ENCODE measurements at places on chromosomes 7 and 10.

- no peak for DNase-seq
Measured at GRCh38 chr10:122632031-122632430, 67.6 kb downstream of the C10orf120 start.

- no peak for DNase-seq
Measured at GRCh38 chr7:107480932-107481331, 11.1 kb downstream of the GPR22 start.

DNA sequence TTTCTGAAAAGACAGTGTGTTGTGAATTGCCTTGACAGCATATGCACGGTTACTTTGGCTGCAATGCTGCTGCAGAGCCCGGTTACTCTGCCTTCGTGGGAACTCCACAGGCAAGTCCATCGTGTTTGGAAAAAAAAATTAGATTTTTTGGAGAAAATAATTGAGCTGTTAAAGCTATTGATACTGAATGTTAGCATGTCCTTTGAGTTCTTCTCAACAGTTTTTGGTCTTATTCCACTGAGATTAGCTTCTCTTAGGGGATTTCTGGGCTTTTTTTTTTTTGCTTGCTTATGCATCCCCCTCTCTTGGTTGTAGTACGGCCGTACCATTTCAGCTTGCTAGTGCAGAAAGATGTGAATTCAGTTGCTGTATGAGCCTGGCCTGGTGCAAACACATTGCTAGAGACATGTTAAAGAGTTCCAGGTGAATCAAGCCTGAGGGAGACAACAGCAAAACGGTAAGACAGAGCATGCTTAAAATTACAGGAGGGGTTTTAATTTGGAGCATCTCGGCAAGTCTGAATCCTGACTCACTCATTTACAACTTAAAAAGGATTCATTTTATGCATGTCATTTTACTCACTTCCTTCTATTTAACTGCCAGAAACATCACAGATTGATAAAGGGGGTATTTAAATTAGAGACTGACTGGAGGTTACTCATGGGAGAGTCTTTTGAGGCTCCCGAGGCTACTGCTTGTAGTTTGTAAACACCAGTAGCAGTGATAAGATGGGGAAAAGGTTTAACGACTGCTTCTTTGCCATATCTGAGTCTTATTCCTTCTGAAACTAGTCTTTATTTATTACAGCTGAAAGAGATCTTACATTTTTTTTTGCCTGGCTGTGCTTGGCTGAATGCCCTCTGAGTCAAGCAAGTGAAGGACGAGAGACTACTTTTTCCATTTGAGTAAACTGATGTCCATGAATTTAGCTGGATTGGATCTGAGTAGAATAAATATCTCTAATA, 113.7 kb downstream of the CDK14 start:
- DNase-seq, result no peak

DNA sequence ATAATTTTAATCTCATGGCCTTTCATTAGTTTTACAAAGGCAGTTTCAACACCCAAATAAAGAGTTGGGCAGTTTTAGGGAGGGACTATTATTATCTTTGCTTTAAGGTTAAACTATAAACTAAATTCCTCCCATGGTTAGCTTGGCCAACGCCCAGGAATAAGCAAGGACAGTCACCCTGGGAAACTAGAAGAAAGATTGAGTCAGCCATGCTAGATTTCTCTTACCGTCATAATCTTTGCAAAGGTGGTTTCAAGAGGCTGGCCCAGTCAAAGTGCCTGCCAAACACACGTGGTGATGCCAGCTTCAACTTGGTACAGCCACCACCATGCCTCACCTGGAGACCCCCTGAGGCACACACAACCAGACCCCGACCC, 317.4 kb upstream of the SP8 start:
- DNase-seq, result no peak

DNA sequence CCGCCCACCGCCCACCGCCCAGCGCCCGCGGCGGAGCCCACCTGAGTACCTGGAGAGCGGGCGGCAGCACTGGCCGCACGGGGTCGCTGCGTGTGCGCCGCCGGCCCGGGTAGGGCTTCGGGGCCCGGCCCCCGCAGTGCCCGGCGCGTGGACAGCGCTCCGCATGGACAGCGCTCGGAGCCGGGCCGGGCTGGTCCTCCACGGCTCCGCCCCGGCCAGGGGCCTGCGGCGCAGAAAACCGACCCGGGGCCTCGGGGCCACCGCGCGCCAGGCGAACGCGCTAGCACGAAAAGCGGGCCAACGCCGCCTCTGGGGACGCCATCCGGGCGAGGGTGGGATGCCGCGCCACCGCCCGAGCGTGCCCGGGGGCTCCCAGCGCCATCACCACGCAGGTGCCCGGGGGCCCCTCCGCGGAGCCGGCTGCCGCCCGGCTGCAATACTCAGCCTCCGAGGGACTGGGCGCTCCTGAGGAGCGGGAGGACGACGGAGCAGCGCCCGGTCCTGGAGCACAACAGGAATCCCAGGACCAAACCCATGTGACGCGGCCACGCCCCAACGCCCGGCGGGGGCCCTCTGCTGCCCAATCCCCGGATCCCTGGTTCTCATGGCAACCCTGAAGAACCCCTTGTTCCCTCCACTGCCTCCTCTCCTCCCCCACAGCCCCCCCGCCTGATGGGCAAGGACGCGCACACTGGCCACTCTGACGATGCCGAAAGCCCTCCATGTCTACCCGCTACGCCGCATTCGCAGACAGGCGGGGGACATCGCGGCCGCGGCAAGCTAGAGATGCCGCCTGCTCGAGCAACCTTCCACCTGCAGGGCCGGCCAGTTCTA, at the start of gene GRB10:
GRB10 (minus strand) TSS at position 522 of the 834 bp plus-strand sequence. CDS start 50,574 bp downstream, outside the sequence.
- no peak for DNase-seq

DNA sequence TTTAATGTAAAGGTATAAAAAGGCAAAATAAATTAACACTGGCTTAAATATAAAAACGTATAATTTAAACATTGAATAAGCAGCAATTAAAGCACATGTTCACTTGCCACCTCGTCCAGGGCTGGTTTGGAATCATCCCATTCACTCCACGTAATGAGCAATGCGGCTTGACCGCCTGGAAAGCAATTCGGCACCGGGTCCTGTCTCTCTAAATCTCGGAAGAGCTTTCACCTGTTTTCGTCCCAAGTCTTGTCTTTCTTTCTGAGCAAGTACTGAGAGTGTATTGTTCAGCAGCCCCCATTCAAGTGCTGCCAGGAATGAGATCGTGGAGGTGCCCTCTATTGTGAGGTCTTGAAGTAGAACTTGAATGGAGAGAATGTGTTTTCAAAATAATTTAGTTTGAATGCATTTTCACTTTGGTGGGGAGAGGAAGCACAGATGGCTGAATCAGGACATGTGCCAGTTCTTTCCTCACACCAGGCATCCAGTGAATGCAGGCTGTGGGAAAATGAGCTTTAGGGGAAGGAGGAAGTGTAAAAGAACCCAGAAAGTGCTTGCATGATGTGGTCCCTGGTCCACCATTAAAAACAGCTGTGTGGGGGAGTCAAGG, 515.2 kb downstream of the REEP3 start:
- DNase-seq, result no peak

DNA sequence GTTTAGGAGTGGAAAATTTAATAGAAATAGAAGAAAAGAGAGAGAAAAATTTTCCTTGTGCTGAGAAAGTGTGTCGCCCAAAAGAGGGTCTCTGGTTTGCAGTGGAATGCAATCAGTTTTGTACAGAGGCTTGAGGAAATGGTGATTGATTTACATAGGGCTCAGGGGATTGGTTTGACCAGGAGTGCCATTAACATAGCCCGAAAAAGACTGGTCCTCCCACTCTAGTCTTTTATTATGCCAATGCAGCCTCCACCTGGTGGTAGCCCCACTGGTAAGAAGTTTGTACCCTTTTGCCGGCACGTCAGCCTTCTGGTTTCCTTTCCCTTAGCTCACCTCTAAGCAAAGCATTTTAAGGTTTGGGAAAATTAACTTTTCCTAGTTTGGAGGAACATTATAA, 885.3 kb downstream of the XPNPEP1 start:
- DNase-seq, result no peak

DNA sequence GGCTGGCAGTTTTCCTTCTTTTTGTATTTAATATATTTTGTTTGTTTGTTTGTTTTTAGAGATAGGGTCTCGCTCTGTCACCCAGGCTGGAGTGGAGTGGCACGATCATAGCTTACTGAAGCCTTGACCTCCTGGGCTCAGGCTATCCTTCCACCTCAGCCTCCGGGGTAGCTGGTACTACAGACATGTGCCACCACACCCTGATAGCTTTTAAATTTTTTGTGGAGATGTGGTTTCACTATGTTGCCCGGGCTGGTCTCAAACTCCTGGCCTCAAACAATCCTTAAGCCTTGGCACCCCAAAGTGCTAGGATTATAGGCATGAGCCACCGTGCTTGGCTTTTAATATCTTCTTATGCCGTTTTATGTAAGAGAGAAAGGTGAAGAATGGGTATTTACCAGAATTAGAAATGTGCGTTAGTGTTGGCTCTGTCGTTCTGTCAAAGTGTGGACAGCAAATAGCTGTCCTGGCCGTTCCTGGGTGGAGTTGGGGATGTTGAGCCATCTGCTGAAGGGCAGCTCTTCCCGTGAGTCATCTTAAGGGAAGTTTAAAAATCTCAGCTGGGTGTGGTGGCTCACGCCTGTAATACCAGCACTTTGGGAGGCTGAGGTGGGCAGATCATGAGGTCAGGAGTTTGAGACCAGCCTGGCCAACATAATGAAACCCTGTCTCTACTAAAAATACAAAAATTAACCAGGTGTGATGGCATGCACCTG, 14.8 kb downstream of the OGDH start:
- DNase-seq, result no peak

- DNase-seq, result no peak
Measured at GRCh38 chr7:112596260-112596659, 115.5 kb downstream of the LSMEM1 start.

GRCh38 chr7:150980663-150981062, 2.5 kb upstream of the KCNH2 start:
- no peak for DNase-seq

DNA sequence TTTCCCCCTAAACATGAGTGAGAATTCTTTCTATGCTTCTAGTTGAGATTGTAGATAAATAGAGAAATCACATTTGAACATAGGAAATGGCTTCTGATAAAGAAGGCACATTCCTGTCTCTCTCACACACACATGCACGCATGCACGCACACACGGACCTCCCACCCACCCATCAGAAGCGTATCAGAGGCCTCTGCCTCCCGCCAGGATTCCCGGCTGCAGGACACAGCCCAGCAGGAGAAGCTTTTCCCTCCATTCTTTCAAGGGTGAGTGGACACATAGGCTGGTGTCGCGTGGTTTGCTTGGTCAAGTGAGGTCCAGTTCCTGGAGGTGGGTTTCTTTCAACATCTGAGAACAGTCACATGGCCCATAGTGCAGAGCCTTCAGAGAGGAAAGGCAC, 34.2 kb downstream of the KLF6 start:
- DNase-seq, result no peak

- no peak for DNase-seq
Measured at GRCh38 chr7:113819474-113819873, 99.3 kb downstream of the PPP1R3A start.

GRCh38 chr10:58839771-58840170, 327.1 kb downstream of the BICC1 start:
- no peak for DNase-seq

GRCh38 chr7:98617960-98618418, 904 bp downstream of the NPTX2 start:
- DNase-seq, result no peak

DNA sequence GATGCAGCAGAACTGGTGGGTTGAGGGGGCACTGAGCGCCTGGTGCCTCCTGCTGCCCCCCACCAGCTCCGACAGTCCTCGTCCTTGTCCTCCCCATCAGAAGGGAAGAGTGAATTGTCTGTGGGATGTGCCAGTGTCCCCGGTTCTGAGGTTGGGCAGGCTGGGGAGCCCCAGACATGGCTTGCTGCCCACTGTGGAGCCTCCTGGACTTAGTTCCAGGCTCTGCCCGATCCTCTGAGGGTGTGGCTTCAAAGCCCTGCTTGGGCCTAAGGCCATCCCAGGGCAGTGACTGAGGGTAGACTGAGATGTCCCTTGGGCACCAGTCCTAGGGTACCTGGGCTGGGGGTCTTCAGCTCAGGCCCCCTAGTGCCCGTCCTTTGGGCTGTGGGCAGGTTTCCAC, 168.8 kb downstream of the RNF216 start:
- DNase-seq, result no peak

- DNase-seq, result no peak
Measured at GRCh38 chr10:20922033-20922432, 24.9 kb upstream of the NEBL start.

DNA sequence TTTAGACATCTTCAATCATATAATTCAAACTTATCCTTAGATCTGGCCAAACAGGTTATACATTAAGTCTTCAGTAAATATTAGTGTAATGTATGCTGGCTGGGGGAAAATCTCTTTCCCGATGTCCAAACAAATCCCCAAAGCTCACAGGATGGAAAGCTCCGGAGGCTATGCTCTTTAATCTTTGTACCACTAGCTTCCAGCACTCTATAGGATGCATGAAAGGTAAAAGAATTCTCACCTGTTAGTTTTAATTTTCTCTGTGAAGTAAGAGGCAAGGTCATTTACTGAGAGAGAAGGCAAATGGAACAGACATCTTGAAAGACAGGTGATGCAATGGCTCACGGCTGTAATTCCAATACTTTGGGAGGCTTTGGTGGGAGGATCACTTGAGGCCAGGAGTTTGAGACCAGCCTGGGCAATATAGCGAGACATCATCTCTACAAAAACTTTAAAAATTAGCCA, 99.8 kb upstream of the KIF5B start:
- no peak for DNase-seq

- DNase-seq, result no peak
Measured at GRCh38 chr7:130891254-130892094, 157.5 kb upstream of the KLF14 start.

GRCh38 chr10:7890781-7891180, 72.5 kb downstream of the TAF3 start:
- DNase-seq, result no peak

DNA sequence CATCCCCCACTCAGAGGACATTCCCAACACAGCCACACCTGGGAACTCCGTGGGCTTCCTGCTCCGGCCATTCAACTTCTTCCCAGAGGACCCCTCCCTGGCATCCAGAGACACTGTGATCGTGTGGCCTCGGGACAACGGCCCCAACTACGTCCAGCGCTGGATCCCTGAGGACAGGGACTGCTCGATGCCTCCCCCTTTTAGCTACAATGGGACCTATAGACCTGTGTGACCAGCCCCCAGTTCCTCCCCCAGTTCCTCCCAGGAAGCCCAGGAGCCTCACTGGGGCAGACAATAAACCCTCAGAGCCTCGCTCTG, 8.6 kb downstream of the AOC1 start:
- DNase-seq, result no peak

DNA sequence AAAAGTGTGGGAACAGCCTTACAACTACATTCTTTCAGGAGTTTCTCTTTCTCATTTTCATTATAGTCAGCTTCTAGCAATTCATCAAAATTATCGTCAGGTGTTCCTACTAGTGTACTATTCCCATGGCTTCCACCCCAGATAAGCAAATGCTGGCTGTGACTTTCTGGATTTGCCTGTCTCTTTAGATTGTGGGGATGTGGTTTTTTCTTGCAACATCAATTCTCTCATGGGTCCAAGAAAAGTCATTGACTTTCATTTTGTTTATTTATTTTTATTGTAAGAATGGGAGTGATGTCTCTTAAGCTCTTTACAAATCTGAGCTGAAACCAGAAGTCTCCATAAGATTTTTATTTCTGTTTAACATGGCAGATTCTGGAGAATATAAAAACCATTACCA, 349.7 kb upstream of the SEMA3C start:
- DNase-seq, result no peak
